Stimulated activated CD8-positive, alpha-beta memory T cell treated with anti-CD3 and anti-CD28 coated beads, Interleukin-7, amount 100 ng/mL, for 1 hour (primary cell): ENCODE measurements at places on chromosomes 6 and 20.

DNA sequence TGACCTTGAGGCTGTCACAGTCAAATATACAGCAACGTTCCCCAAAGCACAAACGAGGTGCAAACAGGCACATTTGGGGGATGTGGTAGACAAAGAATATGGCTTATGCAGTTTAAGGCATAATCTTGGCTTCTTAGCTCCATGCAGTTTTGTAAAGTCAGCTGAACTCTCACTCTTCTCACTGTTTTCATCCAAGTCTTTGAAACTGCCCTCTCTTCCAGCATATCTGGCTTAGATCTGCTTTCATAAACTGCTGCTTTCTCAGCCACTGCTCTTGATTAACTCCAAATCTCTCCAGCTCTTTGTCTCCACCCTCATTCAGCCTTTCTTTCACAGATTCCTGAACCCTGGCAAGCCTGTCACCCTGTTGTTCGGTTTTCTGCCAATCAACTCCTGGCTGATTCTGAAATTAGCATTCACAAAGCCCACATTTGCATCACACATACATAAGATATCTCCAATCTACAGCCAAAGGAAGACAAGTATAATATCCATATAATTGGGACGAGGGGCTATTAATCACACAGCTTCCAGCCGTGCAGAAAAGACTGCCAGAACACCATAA is 301.1 kb upstream of the RNF217 start:
- no peak for DNase-seq

GRCh38 chr6:73081955-73082354 is 143.3 kb downstream of the KHDC1L start:
- no peak for DNase-seq

DNA sequence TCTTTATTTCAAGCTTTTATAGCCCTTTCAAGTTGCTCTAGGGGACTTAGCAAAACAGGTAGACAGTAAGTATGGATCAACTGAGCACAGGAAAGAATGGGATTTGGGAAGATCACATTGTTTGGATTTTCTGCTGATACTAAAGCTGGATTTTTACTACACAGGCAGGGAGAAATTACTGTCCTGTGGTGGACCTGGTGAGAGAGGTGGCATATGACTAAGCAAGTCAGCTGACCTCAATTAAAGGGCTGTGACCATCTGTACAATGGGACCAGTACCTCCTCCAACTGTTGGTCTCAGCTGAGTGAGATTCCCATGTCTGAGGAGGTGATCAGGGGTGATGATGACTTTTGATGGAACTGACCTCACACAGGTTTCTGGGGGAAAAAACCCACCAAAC is 28.0 kb downstream of the RREB1 start:
- no peak for DNase-seq

DNA sequence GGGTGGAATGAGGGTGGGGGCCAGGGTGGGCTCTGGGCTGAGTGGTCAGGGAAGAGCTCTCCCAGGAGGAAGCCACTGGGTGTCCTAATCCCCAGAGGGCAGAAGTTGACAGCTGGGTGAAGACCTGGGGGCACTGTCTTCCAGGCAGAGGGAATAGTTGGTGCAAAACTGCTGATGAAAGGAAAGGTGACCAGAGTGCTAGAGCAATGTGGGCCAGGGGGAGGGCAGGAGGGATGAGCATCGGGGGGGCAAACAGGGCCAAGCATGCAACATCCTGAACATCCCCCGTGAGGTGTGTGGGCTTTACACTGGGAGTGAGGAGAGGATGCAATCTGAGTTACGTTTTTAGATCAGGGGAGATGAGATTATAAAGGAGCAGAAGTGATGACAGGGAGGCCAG is 97.8 kb downstream of the NOL4L start:
- no peak for DNase-seq

DNA sequence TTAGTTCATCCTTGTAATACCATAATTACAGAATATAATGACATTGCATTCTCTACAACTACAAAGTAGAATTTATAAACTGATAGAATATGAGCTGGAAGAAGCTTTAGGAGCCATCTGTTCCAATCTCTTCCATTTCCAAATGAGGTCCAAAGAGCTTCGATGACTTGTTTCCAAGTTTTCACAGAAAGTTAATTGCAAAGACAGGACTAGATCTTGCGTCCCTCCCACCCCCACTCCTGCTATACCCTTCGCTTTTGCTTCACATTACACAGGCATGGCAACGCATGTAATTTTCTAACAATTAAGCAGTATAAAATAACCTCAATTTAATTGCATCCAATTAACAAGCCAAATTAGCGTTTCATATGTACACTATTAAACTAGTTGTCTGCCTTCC is 7.0 kb downstream of the HIVEP2 start:
- DNase-seq = no peak

DNA sequence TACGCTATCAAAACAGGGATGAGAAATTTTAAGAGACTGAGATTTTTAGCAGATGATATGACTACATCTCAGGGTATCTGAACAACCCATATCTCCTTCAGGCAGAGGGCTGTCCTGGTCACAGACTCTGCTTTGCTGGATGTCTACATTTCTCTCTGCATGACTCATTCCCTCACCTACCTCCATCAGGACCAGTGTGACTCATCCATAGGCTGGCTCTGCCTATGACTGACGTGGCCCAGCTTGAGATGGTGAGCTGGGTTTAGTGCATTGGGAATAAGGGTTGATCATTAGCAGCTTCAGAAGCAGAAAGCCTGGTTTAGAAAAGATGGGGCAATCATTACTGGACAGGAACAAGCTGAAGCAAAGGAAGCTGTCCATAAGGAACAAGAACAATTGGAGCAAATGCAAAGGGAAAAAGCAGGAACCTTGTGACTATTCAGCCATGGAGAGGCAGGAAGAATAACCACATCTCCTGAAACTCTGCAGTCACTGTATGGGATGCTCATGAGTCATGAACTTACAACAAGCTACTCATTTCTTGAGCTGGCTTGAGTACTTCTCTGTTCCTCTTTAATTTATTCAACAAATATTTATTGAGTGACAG is 86.4 kb upstream of the CBLN4 start:
- DNase-seq = no peak

GRCh38 chr20:32336918-32337347 is 21.2 kb upstream of the ASXL1 start:
- DNase-seq = no peak

GRCh38 chr20:60579941-60580515 is 621.8 kb downstream of the CDH26 start:
- no peak for DNase-seq

GRCh38 chr6:45986746-45987274 is 28.9 kb downstream of the CLIC5 start:
- DNase-seq = no peak

DNA sequence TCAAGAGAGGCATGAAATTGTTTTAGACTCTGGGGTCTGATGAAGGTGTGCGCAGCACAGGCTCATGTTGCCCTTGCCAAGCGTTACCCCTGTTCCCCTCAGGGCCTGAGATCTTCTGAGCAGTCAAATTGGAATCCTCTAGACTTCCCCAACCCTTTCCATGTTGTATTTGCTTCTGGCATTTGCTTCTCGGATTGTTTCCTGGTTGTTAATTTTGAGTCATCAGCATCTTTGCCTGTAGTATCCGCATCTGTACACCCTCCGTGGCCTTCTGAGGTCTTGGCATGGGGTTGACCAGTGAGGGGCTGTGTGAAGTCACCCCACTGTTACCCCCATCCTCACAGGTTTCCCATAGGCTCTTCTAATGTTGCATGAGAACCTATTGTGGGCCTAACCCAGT is 40.9 kb downstream of the SLC24A3 start:
- DNase-seq = no peak

DNA sequence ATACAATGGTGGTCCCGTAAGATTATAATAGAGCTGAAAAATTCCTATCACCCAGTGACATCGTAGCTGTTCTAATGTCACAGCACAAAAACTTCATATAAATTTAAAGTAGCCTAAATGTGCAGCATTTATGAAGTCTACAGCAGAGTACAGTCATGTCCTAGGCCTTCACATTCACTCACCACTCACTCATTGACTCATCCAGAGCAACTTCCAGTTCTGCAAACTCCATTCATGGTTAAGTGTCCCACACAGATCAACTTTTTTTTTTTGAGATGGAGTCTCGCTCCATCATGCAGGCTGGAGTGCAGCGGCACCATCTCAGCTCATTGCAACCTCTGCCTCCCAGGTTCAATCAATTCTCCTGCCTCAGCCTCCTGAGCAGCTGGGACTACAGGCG is 20.9 kb upstream of the KCNG1 start:
- no peak for DNase-seq

- DNase-seq = no peak
Observed at GRCh38 chr6:155450240-155450581, 5.4 kb downstream of the NOX3 start.
